ENCODE measurements at places on chromosomes 4 and X. TPM values are rescaled to one million over a fixed set of nuclear protein-coding genes. Genes with fewer than 3 reads are reported as not detected.

Gene GBA3
- not detected for polyA plus RNA-seq

DNA sequence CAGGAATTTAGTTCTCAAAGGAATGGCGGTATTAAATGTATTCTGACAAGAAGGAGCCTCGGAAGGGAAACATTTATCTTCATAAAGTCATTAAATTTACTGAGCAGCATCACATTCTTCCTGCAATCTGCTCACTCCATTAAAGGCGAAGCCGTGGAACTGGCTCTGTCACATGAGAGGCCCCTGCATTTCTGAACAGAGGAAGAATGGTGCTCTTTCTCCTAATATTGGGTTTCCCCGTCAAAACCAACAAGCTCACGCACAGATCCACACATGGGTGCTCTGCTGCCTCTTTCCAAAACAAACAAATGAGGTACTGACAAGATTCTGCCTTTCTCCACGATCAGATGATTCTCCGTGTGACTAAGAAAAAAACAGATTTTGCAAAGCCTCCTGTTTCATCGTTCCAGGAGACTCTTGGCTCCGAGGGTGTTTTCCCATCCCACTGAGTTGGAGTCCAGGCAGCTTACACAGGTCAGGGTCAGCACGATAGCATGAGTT is 191.2 kb downstream of the IDS start:
- DNase-seq, result peak; percentile 9

DNA sequence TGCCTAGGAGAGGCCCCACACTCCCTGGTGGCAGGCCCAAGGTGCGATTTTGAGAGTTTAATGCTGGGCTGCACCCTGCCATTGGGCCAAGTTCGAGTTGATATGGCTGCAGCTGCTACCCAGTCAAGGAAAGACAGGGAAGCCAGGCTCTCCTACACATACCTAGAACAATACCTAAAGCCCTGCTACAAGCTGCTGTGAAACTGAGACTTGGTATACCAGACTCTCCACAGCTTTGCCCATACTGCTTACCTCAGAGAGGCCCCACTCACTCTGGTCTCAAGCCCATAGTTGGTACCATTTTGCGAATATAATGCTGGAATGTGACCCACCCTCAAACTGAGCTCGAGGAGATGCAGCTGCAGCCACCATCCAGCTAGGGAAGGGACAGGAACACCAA is 147.7 kb upstream of the MAGEB2 start:
- no peak for DNase-seq

Gene TMEM271
- polyA plus RNA-seq, result not detected

- DNase-seq, result no peak
Measured at GRCh38 chrX:16601885-16602284, 48.1 kb upstream of the S100G start.

DNA sequence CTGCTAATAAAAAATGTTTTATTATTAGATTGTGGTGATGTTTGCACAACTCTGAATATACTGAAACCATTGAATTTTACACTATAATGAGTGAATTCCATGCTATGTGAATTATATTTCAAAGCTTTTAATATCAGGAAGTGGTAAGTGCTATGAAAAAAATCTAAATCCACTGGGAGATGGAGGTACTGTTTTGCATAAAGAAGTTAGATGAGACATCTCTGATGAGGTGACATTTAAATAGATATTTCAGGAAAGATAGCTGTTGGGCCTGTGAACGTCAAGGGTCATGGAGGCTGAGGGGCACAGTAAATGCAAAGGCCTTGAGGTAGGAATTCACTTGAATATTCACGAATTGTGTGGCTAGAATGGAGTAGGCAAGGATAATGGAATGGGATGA is 12.3 kb downstream of the DCUN1D4 start:
- DNase-seq, result no peak

GRCh38 chrX:76148041-76148665 is 24.7 kb upstream of the PBDC1 start:
- DNase-seq, result no peak

- no peak for DNase-seq
Measured at GRCh38 chr4:77600521-77601451, 4.8 kb upstream of the CXCL13 start.

GRCh38 chr4:101774807-101775206 is 15.7 kb upstream of the BANK1 start:
- DNase-seq, result no peak

Gene USP46
- polyA plus RNA-seq, result 29.0 TPM

Gene ETFDH
- polyA plus RNA-seq, result 21.5 TPM

DNA sequence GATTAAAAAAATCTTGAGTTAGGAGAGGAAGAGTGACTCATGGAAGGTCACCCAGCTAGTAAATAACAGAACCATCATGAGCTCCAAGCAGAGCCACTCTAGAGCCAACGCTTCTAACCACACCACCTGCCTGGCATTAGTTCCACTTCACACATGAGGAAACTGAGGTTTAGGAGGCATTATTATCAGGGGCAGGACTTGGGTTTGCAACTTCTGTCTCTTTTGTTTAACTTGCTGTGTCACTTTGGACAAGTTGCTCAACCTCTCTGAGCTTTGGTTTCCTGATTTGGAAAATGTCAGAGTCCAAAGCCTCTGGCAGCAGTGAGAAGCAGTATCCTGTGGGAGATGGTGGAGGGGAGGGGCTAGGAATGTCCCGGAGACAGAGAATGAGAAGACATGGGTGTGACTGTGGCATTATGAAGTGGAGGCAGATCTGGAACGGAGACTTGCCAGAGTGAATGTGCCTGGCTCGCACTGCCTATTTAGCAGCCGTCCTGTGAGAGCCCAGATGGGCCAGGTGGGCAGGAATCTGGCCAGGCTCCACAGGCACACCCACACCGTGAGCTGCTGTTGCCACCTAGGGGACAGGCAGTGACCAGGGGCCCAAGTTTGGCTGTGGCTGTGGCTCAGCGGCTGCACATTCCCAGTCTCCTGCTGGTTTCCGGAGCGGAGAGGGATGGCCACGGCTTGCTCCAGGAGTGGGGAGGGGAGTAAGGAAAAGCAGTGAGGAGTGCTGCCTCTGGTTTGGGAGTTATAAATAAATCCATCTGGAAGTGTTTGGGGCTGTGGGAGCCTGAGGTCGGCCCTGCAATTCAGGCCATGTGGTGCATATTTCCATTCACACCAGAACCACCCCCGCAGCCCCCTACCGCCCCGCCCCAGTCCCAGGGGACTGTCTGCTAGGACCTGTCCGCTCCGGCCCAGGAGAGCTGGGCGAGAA is 93.4 kb downstream of the NHSL2 start:
- no peak for DNase-seq

Gene LRPAP1
- 66.2 TPM for polyA plus RNA-seq

DNA sequence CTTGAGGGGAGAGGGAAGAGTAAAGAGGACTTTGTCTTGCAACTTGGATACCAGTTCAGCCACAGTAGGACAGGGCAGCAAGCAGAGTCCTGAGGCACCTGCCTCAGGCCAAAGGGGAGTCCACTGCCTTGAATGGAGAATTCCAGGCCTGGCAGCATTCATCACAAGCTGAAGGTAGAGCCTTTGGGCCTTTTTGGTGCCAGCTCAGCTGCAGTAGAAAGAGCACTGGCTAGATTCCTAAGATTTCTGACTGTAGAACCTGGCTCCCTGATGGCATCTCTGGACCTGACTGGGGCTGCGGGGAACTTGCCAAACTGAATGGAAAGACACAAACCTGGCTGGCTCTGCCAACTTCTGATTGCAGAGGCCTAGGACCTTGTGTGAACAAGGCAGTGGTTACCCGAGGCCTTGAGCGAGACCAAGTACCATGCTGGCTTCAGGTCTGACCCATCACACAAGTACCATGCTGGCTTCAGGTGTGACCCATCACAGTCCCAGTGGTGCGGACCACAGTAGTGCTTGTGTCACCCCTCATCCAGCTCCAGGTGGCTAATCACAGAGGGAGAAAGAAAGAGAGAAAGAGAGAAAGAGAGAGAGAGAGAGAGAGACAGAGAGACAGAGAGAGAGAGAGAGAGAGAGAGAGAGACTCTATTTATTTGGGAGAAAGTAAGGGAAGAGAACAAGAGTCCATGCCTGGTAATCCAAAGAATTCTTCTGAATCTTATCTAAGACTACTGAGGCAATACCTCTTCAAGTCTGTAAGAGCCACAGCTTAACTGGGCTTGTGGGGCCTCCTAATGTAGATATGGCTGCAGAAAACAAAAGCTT is 137.6 kb upstream of the SPIN4 start:
- DNase-seq, result no peak

DNA sequence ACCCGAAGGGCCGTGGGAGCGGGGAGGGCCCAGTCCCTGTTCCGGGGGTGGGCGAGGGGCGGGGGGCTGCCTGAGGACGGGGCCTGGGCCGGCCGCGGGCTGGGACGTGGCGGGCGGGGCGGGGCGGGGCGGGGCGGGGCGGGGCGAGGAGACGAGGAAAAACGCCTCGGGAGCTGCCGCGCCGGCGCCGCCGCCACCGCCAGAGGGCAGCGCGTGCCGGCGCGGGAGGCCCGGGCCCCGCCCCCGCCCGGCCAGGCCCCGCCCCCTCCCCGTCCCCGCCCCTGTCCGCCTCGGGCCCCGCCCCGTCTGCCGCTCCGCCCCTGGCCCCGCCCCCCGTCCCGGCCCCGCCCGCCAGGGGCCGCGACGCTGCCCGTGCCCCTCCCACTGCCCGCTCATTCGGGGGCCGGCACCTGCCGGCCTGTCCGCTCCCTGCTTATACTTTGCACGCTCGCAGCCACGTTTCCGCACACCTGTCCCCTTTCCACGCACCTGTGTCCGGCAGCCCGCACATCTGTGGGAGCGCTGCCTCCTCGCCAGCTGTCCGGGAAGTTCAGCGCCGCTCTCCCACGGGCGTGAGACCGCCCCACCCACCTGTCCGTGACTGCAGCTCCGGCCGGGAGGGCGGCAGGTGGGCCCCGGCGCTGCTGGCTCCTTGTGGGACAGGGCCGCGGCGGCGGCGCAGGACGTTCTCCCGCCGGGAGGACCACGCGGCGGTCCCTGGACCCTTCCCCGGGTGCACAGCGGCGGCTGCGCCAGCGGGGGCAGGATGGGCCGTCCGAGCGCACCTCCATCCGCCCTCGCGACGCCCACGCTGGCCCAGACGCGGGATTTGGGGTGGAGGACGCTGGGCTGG is 1.7 kb upstream of the FGFRL1 start:
- no peak for DNase-seq

Gene ADGRG4
- polyA plus RNA-seq, result not detected

Gene PASD1
- polyA plus RNA-seq, result 0.08 TPM
